ENCODE measurements at places on chromosomes 11 and 22.

GRCh38 chr11:103499710-103500340 lies 390.6 kb downstream of the DYNC2H1 start:
- no peak for DNase-seq

GRCh38 chr22:24141586-24141985 lies 39.7 kb upstream of the SUSD2 start:
- DNase-seq: no peak

DNA sequence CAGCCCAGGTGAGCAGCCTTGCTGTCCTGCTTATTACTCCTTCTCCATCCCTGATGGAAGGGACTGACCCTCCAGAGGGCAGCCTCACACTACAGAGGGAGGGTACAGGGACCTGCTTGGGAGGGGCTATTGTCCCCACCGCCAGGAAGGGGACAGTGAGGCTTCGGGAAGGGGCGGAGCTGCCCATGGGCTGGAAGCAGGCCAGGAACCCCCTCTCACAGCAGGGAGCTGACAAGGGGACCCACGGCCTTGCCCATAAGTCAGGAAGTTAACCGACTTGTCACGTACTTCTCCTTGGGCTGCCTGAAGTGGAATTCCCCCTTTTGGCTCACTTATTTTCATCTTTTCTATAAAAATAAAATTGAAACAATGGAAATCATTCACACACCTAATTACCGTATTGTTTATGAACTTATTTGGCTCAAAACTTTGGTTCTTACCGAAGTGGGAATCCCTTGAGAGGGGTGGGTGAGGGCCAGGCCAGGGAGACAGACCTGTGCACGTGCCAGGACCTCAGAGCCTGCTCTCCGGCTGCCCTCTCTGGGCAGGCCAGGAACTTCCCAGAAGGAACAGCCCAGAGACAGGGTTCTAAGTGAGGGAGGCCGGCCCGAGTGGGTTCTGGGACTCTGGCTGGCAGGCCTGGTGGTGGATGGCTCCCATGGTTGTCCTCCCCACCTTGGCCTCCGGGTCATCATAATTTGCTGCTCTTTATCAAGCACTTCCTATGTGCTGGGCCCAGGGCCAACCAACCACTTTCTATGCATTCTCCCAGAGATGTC lies 5.8 kb downstream of the MGAT3 start:
- DNase-seq: no peak

GRCh38 chr11:62269654-62270278 lies at the start of gene SCGB2A2:
Gene SCGB2A2, plus strand, starts transcription at chr11:62270158. Its CDS starts 59 bp downstream, at chr11:62270217.
- DNase-seq: no peak

- DNase-seq: no peak
Observed at GRCh38 chr22:41526830-41527799, 17.2 kb downstream of the POLR3H start.

DNA sequence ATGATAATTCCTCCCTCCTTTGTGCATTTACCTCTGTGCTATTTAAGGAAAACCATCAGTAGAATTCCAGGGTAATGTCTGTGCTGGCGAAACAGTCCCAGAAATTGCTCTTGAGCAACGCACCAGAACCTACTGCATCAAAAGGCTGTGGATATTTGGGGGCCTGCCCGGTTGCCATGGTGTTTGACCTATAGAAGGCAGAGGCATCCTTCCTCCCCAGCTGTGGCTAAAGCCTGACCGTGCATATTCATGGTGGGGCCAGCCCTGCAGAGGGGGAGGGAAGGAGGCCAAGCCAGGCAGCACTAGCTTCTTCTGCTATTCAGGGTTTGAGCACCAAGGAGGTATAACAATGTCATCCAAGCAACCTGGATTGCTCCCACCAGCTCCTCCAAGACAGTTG lies 215.0 kb upstream of the E2F8 start:
- no peak for DNase-seq

DNA sequence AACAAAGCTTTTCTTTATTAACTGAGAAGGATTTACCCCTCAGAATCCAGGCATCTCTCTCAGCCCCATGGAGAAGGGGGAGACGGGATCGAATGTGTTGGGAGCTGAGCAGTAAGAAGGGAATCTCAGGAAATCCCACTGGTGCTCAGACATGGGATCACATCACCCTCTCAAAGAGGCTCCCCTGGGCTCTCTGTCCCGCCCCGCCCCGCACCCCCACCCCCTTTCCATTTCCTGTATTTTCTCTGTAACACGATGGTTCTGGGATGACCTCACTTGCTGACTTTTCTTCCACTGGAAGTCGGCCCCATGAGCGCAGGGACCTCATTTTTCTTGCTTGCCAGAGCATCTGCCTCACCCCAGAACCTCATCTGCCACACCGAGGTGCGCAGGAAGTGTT lies 100.0 kb downstream of the RPS6KA4 start:
- peak; percentile 2 for DNase-seq

DNA sequence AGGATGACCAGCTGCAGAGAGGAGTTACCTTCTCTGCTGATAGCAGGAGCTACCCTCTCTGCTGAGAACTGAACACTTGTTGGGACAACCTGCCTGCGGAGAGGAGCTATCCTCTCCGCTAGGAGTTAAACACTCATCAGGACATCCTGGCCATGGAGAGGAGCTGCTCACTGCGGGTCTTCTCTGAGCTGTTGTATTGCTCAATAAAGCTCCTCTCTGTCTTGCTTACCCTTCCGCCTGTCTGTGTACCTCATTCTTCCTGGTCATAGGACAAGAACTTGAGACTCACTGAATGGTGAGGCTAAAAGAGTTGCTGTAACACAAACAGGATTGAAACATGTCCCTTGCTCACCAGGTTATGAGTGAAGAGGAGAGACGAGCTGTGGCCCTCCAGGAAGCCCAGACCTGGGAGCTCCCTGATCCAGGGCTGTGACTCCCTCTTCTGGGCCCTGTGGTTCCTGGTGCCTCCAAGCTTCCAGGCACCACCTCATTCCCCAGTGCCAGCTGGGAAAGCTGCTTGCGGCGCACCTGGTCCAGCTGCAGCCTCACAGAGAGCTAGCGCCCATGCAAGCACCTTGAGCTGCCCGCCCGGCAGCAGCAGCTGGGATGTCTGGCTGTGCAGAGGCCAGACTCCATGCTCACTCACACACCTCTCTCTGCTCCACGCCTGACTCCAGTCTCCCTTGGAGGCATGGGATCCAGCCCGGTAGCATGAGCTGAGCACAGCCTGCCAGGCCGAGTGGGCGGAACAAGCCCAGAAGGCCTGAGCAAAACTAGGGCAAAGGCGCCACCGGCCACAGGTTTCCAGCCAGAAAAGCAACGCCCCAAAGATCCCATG lies 50.5 kb downstream of the RAB30 start:
- no peak for DNase-seq

GRCh38 chr22:50186181-50186714 lies 535 bp downstream of the TRABD start:
- no peak for DNase-seq

DNA sequence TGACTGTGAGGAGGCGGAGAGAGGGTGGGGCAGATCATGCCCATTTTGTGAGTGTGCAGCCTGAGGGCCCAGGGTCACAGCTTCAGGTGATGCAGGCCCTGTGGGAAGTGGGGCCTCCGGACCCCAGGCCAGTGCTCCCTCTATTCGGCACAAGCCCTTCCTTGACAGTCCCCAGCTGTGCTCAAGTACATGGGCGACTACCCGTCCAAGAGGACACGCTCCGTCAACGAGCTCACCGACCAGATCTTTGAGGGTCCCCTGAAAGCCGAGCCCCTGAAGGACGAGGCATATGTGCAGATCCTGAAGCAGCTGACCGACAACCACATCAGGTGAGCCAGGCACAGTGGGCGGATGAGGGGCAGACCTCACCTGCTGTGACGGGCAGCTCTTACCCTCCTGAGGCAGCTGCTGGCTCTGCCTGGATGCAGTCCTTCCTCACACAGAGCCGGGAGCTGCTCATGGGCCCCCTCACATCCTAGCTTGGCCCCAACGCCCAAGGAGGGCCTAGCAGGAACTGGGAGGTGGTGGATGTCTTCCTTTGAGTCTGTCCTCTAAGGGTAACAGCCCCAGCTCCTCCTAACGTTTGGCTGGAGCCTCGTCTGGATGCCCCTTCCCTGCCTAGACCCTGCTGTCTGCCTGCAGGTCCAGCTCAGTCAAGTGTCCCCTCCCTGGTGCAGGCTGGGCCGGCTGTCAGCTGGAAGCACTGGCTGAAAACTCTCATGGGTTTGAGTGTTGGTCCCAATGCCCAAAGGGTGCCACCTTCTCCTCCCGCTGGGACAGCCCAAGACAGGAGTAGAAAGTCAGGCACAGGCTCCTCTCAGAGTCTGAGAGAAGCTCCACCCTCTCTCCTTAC lies 76.1 kb downstream of the MYO7A start:
- DNase-seq: no peak

- no peak for DNase-seq
Observed at GRCh38 chr22:23500508-23501260, 79.4 kb downstream of the IGLL1 start.

DNA sequence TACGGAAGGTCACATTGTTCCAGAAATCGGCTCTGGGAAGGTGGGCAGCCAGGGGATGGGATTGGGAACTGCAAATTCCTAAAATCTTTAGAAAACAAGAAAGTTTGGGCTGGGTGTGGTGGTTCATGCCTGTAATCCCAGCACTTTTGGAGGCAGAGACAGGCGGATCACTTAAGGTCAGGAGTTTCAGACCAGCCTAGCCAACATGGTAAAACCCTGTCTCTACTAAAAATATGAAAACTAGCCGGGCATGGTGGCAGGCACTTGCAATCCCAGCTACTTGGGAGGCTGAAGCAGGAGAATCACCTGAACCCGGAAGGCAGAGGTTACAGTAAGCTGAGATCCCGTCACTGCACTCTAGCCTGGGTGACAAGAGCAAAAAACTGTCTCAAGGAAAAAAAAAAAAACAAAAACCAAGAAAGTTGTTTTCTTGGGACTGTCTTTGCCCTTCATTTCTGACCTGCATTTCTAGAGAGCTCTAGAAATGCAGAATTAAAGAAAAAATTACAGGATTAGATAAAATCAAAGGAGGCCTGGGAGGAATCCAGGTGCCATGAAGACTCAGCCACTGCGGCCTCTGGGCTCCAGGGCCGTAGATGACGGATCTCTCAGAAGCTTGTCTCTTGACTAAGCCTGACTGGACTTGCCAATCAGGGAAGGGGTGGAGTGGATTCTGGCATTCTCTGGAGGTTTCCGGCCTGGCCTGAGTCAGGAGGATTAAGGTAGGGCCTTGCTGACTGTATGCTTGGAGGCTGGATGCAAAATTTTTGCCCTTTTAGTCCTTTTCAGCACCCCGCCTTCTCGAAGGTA lies 5.3 kb upstream of the MALAT1 start:
- peak; percentile 99 for DNase-seq

DNA sequence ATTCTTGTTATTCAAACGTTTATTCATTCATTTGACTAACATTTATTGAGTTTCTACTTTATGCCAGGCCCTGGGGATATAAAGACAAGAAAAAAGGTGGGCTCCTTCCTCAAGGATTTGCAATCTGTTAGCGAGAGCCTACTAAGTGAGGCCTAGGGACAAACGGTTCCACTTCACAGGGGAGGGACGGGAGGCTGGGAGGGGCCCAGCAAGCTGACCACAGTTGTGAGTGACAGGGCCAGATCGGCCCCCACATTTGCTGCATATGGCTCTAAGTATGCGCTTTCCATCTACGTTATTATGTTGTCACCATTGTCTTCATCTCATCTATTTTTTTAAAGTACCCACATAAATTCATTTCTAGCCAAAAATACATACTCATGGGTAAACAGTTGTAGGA lies 271.1 kb downstream of the BUD13 start:
- DNase-seq: no peak

DNA sequence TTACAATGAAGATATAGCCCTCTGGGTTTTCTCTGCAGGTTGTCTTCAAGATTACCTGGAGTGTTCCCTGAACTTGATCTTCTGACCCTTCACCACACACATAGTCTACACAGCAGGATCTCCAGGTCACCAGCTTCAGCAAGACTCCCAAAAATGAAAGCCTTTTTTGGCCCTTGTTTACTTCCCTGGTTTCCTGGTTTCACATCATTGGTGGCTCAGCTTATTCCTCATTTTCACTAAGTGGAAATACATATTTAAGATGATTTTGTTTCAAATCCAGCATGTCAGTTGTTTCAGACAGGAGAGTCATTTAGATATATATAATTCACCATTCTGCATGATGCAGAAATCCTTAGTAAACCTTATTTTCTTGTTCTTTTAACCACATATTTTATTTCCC lies 41.6 kb upstream of the MPEG1 start:
- DNase-seq: no peak

DNA sequence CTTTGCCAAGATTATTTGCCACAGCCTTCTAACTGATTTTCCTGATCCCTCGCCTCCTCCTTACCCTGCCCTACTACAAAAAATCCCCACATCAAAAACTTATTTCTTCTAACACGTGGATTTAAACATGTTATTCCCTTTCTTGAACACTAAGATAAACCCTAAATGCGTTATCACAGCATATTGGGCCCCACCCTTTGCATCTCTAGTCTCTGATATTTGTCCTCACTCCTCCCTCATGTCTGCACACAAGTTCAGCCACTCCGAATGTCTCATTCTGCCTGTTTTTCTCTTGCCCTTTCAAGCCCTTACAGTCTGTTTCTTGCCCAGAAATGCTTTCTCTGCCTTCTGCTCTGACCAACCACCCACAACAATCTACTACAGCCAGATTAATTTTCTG lies 10.6 kb upstream of the ACER3 start:
- no peak for DNase-seq

- peak; percentile 98 for DNase-seq
Observed at GRCh38 chr11:108616549-108616948, 23.0 kb upstream of the EXPH5 start.

DNA sequence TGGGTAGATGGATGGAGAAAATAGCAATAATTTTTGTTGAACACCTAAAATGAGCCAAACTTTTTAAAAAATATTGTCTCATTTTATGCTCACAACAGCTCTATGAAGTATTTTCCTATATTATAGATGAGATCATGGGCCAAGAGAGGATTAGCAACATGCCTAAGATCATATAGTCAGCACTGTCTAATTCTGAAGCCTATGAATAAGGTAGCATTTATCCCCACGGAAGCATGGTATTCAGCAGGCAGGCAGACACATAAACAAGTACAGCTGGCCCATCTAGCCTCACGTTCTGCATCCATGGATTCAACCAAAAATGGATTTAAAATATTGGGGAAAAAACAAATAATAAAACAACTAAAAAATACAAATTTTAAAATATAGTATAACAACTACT lies 21.9 kb upstream of the RAB30 start:
- DNase-seq: no peak

GRCh38 chr11:115181538-115181937 lies 322.7 kb downstream of the CADM1 start:
- no peak for DNase-seq

Measured in NCI-H226 (cell line).